ENCODE measurements at places on chromosomes 12 and 14. TPM values are rescaled to one million over a fixed set of nuclear protein-coding genes. Genes with fewer than 3 reads are reported as not detected.

GRCh38 chr12:38782359-38782758 lies 123.0 kb downstream of the CPNE8 start:
- no peak for DNase-seq

PPP1R36 gene
- total RNA-seq, result 0.18 TPM

MYL2 gene
- total RNA-seq, result not detected

DNA sequence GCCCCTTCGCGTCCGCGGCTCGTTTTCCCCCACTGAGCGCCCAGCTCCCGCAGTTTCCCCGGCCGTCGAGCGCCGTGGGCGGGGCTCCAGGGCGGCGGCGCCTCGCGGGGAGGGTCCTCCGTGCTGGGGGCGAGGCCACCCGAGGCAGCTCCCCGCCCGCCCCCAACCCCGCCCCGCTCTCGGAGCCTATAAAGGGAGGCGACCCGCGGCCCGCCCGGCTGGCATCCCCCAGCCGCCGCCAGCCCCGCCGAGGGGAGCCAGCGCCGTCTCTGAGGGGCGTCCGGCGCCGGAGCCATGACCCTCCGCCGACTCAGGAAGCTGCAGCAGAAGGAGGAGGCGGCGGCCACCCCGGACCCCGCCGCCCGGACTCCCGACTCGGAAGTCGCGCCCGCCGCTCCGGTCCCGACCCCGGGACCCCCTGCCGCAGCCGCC lies at the start of gene TAMALIN:
Gene TAMALIN, plus strand, starts transcription at position 221 of the 432 bp plus-strand sequence. Its CDS starts 74 bp downstream, at position 295.
- DNase-seq, result no peak

- DNase-seq, result no peak
Observed at GRCh38 chr14:75343911-75344310, 65.3 kb downstream of the FOS start.

Measured in Karpas-422 (cell line).